ENCODE measurements at places on chromosomes 3 and 15. TPM values are rescaled to one million over a fixed set of nuclear protein-coding genes. Genes with fewer than 3 reads are reported as not detected.

Gene AAGAB
- total RNA-seq: 32.0 TPM

Gene XIRP1
- total RNA-seq: 0.10 TPM

GRCh38 chr3:28940530-28940929 lies 340.3 kb upstream of the RBMS3 start:
- DNase-seq: peak; percentile 5

DNA sequence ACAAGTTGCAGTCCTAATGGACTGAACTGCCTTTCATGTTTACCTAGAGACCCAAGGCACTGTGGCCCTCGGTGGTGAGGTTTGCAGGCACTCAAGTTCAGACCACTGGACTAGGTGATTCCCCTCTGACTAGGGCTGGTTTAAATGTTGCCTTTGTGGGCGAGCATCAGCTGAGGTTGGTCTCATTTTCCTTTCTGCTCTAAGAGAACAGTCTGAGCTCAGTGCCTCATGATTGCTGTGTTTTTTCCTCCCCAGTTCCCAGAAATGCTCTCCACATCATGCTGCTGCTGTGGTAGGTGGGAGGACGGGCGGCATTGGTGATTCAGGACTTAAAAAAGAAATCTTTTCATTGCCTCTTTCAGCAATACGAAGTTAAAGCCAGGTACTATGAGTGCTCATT lies 237.2 kb downstream of the MBNL1 start:
- DNase-seq: no peak

Gene SYNPR
- total RNA-seq: 0.52 TPM

DNA sequence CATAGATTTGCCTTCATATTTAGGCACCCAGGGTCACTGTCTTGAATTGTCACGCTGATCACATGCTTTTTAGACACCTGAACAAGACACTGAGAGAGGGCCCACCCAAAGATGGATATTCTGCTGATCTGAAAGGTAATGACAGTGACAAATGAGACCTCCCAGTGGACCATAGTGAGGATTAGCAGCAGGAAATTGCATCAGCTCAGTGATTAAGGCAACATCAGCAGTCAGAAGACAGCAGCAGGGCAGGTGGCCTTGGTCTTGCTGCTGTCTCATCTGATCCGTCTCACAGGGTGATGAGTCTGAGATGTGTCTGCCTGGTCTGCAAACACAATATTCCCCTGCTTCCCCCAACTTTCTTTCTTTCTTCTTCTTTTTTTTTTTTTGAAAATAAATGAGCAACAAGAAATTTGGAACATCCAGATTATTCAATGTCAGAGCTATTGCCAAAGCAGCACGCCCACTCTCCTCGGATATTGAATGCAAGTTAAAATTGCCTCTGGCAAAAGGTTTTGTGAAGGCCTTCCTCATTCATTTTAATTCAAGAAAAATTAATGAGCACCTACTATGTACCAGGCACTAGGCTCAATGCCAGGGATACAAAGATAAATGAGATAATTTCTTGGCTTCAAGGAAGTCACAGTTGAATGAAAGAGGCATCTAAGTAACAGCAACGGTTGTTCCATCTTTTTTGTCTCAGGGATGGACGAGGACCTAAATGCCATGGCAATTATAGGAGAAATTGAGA lies 14.1 kb downstream of the OTOL1 start:
- DNase-seq: no peak

Gene CCDC80
- 27.1 TPM for total RNA-seq

Gene NT5DC2
- total RNA-seq: 167 TPM

Gene ACP3
- 7.7 TPM for total RNA-seq

DNA sequence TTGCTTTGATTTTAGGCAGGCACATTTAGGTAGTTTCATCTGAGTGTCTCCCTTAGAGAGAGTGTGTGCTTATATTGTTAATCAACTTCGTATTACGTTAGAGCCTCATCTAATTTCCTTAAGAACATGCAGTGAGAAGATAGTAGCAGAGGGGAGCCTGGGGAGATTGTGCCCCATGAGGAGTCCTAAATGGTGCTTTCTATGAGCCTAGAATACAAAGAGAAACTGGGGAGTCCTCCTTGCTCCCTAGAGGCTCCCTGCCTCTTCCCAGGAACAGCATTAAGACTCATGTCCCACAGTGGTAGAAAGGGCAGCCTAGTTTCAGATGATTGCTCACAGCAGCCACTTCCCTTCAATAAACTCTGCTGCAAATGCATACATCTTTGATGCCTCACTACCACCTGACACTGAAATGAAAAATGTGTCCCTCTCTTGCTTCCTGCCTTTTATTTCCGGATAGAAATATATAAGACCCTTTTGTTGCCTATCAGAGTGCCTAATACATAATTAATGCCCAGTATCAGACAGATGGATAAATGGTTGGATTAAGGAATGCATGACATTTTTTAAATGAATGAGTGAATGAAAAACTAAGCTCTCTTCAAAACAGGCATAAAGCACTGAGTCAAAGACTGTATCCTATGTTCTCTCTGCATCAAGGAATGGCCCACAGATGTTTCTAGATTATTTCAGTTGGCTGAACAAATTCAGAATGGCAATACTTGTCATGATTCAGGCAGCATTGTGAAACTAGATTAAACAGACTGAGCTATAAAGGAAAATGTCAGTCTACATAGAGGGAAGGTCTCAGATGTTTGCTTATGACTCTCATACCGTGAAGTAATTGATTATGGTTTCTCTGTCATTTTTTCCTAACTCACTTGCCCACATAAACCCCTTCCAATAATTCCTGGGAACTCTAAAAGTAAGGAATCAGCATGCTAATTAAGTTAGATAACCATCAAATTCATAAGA lies 362.1 kb downstream of the LRRC3B start:
- no peak for DNase-seq

Gene STRC
- 0.44 TPM for total RNA-seq

Gene NPTN
- total RNA-seq: 201 TPM

GRCh38 chr15:39451121-39451688 lies 129.7 kb upstream of the THBS1 start:
- no peak for DNase-seq

Gene SERPINI2
- total RNA-seq: not detected

DNA sequence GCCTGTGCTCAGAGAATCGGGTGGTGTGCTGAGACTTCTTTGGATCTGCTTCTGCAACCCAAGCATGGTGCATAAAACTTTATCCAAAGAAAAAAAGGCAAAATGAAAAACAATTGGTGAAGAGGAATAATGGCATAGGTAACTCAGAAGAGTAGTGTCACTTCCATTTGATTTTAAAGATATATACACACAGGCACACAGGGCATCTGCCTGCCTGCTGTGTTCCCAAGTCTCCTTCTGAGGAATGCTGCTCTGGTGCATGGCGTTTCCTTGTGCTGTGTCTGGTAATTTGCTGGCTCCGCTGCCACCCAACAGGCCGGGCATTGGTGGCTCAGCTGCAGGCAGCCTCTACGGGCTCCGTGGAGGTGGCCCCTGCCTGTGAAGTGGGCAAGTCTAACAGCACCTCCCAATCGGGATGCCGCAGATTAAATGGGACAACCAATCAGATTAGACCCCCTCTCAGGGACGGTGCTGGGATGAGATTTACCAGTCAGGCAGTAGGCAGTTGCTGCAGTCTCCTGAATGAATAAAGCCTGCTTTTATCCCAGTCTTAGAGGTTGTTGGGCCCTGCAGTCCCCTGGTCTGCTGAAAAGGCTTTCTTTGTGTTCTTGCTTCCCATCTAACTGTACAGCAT lies 253.7 kb upstream of the RASGRP1 start:
- no peak for DNase-seq

DNA sequence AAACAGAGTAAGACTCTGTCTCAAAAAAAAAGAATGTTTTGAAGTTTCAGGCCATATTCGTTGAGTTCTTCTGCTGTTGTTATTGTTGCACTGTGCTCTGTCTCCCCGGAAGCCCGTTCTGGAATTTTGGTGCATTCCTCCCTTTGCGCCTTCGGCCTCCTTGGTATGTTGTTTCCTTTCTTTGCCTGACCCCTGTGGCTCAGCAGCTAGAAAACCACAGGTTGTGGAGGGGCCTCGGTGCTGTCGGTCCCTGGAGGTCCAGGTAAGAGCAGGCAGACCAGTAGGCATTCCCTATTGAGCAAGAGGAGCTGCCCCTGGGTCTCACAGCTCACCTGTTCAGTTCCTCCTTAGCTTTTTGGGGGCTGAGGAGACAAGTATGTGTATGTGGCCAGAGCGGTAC lies 51.0 kb upstream of the DLG1 start:
- no peak for DNase-seq

Gene MKRN2
- total RNA-seq: 29.2 TPM

Gene HDGFL3
- total RNA-seq: 35.7 TPM

DNA sequence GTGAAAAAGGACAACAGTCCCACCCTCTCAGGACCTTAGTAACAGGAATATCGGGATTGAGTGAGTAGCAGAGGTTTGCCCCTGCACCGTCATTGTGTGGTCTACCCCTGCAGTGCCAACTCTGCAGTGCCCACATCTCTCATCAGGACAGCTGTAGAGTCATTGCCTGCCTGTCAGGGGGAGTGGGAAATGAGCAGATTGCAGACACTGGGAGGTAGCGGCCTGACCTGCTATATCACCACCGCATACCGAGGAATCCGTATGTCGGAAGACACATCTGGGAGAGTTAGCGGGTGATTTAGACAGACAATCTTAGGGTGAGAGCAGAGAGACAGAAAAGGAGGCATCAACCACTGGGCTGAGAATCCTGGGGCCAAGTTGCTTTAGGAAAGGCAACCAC lies 218.1 kb downstream of the EPHB1 start:
- DNase-seq: no peak

GRCh38 chr3:27589795-27590194 lies 105.6 kb upstream of the SLC4A7 start:
- no peak for DNase-seq

GRCh38 chr3:184629555-184630160 lies 68.1 kb downstream of the EPHB3 start:
- no peak for DNase-seq

DNA sequence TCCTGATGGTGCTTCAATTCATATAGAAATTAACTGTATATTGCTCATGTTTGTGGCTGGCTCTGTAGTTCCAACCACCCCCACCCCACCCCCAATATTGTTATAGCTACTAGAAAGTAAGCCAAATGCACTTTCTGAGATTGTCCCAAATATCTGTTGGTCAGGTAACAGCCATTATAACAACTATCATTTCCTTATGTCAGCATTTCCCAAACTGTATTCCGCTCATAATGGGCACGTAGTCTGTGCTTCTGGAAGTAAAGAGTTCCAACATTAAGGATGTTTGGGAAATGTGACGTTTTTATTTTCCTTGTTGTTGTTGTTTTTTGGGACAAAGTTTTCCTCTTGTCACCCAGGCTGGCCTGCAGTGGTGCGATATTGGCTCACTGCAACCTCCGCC lies 12.2 kb upstream of the TBL1XR1 start:
- no peak for DNase-seq

DNA sequence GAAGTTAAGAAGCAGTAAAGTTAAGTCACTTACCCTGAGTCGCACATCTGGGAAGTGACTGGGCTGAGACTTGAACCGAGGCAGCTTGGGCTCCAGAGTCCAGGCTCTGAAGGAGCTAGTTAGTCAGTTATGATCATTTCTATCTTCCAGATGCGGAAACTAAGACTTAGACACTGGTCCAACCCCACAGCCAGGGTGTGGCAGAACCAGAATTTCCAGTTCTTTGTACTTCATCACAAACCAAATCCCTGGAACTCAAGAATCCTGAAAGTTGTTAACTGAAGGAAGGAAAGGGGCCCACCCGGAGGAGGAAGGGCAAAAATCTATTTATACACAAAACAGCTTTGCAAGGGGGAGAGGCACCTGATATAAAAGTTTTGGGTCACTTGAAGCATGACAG lies 389.9 kb downstream of the SHQ1 start:
- peak; percentile 30 for DNase-seq

DNA sequence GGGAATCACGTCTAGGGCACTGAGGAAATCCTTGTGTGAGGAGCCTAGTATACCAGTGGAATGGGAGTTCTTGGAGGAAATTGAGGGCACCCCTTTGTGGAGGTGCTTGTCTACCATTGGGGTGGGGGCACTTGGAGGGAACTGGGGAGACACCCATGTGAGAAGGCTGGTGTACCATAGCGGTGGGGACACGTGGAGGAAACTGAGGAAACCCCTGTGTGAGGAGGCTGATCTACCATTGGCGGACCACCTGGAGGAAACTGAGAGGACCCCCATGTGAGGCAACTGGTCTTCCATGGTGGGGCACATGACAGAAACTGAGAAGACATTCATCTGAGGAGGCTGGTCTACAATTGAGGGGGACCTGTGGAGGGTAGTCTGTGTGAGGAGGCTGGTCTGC lies 164.5 kb downstream of the FBLN2 start:
- DNase-seq: peak; percentile 1

DNA sequence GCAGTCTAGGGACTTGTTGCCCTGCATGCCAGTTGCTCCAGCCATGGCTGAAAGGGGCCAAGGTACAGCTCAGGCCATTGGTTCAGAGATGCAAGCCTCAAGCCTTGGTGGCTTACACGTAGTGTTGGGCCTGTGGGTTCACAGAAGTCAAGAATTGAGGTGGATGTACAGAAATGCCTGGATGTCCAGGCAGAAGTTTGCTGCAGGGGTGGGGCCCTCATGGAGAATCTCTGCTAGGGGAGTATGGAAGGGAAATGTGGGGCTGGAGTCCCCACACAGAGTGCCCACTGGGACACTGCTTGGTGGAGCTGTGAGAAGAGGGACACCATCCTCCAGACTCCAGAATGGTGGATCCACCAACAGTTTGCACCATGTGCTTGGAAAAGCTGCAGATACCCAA lies 10.6 kb upstream of the B3GNT5 start:
- no peak for DNase-seq

Gene CCDC33
- total RNA-seq: 0.32 TPM

Measured in hepatocyte (in vitro differentiated cells).